ENCODE measurements at places on chromosomes 4 and X.

DNA sequence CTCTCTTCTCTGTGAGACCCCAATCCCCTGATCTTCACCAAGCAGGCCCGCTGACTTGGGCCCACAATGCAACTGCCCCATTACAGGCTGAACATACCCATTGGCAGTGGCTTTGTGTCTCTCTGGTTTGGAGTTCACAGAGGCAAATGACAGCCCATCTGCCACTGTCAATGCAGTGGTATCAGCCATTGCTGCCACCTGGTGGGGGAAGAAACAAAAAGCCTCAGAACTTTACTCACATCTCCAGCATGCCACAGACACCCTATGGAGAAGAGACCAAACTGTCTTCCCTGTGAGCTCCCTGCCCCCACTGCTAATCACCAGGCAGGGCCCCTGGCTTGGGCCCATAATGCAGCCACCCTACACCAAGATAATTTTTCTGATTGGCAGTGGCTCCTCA lies 729.3 kb upstream of the ACTRT1 start:
- DNase-seq: peak; percentile 5

GRCh38 chr4:8607603-8608481 lies 15.3 kb downstream of the CPZ start:
- DNase-seq: no peak

DNA sequence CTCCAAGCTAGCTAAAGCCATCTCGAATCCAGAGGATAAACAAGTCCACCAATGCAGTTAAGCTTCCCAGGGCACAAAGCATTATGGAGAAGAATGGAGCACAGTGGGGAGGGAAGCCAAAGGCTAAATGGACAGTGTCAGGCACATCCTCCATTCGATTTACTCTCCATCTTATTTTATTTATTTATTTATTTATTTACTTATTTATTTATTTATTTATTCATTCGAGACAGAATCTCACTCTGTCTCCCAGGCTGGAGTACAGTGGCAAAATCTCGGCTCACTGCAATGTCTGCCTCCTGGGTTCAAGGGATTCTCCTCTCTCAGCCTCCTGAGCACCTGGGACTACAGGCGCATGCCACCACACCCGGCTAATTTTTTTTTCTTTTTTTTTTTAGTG lies 26.3 kb upstream of the EIF4E start:
- no peak for DNase-seq

- DNase-seq: no peak
Observed at GRCh38 chr4:52852041-52852440, 10.1 kb upstream of the RASL11B start.

- no peak for DNase-seq
Observed at GRCh38 chr4:185738820-185739219, 73.2 kb downstream of the SORBS2 start.

DNA sequence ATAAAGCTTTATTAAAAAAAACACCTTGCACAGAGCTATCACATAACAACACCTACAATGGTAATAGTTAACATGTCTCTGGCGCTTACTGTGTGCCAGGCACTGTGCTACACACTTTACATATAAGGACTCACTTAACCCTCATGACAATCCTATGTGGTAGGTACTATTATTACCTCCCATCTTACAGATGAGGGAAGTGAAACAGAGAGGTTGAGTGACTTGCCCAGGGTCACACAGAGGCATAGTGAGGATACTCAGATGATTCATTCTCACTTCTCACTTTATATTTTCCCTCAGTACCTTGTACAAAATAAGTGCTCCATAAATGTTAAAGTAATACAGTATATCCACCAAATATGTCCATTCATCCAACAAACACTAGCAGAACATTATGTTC lies 43.4 kb upstream of the IQSEC2 start:
- no peak for DNase-seq

DNA sequence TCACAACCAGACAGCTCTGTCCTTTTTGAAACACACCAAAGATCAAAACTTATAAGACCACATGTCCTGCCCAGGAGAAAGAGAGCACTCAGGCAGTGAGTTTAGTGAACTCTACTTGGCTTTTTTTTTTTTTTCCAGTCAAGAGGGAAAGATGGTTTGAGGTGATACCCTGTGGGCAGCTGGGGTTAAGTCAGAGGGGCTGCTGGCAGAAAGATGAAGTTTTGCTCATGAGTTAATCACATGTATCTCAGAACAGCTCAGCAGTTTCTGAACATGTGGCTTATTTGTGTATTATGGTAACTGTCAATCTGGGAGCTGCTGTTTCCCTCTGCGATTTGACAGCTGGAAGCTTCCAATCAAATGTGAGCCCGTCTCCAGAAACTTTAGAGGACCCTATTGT lies 56.4 kb upstream of the MAP3K15 start:
- DNase-seq: no peak
